ENCODE measurements at places on chromosomes 16 and 17. TPM values are rescaled to one million over a fixed set of nuclear protein-coding genes. Genes with fewer than 3 reads are reported as not detected.

Gene SSTR5
- not detected for total RNA-seq

DNA sequence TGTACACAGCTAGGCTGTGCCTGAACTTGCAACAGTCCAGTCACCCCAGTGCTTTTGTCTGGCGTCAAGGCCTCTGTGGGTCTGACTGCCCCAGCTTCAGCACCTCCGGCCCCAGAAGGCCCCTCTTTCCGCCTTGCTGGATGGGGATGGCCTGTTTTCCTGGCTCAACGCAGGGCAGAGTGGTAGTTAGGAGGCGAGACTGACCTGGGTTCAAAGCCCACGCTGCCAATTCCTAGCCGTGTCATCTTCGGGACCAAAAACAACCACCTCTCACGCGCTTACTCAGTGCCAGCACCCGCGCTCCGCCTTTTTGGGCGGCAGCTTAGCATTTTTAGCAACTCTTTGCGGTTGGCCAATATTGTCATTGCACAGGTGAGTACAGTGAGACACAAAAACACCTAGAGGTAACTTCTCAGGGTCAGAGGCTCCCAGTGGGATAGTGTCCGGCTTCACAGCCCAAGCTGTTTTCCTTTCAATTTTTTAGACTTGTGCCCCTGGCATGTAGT is 4.6 kb downstream of the MYBBP1A start:
- DNase-seq, result no peak

Gene TSC2
- total RNA-seq, result 140 TPM

DNA sequence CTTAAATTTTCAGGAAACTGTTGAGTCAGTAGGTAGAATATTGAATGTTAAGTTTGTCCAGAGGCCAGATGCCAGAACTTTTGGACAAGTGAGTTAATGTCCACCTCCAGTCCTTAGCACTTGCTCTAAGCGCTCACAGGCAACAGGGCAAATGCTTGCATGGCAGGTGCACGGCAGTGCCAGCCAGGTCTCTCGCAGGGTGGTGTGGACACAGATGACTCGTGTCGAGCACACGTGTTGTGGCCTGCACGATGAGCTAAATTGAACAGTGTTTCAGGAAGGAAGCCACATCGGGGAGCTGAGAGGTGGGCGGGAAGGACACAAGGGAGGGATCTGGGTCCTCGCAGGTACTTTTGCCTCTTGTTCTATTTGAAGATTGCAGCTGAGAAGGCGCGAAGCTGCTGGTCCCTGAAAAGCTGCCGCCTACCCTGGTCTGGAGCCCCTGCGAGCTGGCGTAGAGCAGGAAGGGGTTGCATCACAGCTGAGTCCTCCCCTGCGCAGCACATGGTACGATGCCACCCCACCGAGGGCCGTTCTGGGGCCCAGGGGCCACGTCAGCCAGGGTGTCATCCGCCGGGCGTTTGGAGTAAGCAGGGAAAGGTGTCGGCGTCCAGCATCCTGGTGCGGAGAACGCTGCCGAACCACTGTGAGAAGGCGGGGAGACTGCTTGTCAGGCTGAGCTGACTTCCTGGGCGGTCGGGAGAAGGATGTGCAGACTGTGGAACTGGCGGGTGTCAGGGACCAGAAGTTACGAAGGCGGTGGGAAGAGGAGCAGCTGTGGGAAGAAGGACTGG is 6.3 kb downstream of the RAB40C start:
- DNase-seq, result no peak

Gene FOXF1
- 6.9 TPM for total RNA-seq

- peak; percentile 72 for DNase-seq
Observed at GRCh38 chr17:44220213-44221083, 973 bp upstream of the UBTF start.

DNA sequence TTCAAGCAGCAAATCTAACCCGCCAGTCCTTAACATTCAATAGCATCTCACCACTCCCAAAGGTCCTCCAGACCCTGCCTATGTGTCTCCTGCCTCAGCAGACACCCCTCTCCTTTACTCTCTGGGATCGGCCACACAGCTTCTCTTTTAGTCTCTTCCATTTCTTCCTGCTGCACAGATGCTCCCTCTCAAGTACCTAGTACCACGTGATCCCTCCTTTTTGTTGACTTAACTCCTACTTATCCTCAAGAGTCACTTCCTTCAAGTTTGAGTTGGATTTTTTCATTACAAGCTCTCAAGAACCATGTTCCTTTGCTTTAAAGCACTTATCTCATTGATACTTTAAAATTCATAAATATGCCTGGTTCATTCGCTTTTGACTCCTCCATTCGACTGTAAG is 24.9 kb downstream of the AMFR start:
- DNase-seq, result no peak

GRCh38 chr17:58412961-58413586 is 4.3 kb downstream of the RNF43 start:
- DNase-seq, result no peak

GRCh38 chr16:77881355-77882030 is 93.1 kb downstream of the VAT1L start:
- no peak for DNase-seq

DNA sequence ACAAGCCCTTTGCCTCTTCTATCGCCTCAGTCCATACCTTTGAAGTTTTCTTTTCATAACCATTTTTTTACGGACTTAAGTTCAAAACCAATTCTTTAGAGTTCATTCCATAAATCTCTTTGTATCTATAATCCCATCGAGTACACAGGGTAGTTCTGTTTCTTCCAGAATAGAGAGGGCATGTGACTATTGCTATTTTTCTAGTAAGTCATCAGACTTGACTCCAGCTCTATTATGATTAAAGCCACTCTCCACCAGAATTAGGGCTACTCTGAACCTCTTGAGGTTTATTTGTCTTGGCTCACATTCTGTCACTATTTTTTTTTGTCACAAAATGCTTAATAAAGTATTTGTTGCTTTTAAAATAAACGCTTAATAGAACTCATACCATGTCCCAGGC is 191.9 kb upstream of the AXIN2 start:
- no peak for DNase-seq

GRCh38 chr16:4775005-4775404 is 8.0 kb upstream of the ZNF500 start:
- DNase-seq, result no peak

DNA sequence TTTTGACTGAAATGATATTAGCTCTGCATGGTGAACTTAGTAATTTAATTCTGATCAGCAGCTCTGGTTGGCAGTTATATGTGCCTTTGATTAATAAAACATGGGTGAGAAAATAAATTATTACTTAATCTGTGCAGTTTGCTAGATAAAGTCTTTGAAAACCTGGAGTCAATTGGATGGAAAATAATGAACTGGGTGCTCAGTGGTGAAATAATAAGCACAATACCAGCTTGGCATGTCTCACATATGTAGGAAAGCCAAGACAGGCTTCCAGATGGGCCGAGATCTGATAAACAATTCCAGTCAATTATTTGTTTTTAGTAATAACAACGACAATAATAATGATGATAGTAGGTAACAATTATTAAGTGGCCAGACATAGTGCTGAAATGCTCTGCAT is 326.7 kb downstream of the CDH13 start:
- DNase-seq, result no peak

DNA sequence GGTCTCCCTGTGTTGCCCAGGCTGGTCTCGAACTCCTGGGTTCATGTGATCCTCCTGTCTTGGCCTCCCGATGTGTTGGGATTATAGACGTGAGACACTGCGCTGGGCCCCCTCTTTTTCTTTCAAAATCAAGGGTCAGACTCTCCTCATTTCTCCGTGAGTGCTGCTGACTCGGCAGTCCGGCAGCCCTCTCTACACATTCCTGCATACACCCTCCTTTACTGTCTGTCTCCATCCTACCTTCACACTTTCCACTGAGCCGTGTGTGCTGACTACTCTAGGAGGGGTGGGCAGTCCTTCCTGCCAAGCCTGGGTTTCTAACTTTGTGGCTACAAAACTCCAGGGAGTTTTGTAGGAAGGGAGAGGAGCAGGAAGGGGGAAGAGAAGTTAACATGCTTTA is 195.2 kb downstream of the PARN start:
- no peak for DNase-seq

DNA sequence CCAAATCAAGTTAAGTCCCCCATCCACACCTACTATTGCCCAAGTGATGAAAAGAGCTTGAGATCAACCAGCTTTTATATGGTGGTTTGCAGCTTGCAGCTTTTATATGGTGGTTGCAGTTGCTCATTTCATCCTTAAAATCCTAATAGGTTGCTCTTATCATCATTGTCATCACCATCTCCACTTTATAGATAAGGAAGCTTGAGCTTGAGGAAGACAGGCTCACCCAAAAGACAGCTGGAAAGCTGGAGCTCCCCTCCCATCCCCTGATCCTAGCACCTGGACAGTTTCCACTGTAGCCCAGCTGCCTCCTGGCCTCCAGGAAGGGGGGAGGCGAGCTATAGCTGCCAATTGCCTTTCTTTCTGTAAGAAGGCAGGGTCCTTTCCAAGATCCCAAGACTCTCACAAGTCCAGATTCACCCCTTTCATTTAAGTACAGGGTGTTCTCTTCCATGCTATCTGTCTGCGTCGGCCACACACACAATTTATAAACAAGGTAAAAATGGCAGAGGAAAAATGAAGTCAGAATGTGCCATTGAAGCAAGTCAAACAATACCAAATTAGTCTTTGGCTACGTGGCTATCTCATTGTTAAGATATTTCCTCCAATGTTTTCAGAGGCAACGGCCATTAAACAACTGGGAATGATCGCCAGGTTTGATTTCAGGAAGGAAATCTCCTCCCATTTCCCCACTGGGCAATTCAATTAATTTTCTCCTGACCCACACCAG is 63.3 kb downstream of the PECAM1 start:
- DNase-seq, result no peak

Gene PERCC1
- not detected for total RNA-seq

- DNase-seq, result no peak
Observed at GRCh38 chr17:8922451-8922850, 43.1 kb downstream of the PIK3R5 start.

Gene GUCY2D
- total RNA-seq, result not detected

Gene PRSS27
- total RNA-seq, result 2.2 TPM

GRCh38 chr16:71855937-71856662 is 10.3 kb downstream of the ATXN1L start:
- DNase-seq, result no peak

- DNase-seq, result no peak
Observed at GRCh38 chr17:78005452-78006171, 47.1 kb downstream of the TNRC6C start.

- no peak for DNase-seq
Observed at GRCh38 chr17:9668517-9668916, 23.2 kb downstream of the USP43 start.

DNA sequence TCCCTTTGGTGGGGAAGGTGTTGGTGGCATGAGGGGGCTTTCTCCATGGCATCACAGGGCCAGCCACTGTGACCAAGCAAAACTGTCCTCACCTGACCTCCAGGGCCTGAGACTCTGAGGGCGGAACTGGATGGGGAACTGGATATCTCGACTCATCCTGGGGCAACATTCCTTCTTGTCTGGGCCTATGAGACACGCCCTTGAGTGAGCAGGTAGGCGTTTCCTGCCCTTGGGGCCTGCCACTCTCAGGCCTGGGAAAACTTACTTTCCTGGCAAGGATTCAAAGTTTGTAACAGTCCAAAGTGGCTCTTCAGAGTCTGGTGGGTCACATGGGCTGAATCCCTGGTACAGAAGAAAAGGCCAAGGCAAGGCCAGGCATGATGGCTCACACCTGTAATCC is 9.6 kb downstream of the MT1X start:
- DNase-seq, result no peak

- peak; percentile 46 for DNase-seq
Observed at GRCh38 chr17:7497228-7497627, 13.1 kb downstream of the POLR2A start.

GRCh38 chr16:88744577-88745521 is 38.5 kb downstream of the CTU2 start:
- no peak for DNase-seq

Gene SCRN2
- 45.1 TPM for total RNA-seq

- no peak for DNase-seq
Observed at GRCh38 chr17:2613089-2613808, 19.8 kb downstream of the PAFAH1B1 start.

DNA sequence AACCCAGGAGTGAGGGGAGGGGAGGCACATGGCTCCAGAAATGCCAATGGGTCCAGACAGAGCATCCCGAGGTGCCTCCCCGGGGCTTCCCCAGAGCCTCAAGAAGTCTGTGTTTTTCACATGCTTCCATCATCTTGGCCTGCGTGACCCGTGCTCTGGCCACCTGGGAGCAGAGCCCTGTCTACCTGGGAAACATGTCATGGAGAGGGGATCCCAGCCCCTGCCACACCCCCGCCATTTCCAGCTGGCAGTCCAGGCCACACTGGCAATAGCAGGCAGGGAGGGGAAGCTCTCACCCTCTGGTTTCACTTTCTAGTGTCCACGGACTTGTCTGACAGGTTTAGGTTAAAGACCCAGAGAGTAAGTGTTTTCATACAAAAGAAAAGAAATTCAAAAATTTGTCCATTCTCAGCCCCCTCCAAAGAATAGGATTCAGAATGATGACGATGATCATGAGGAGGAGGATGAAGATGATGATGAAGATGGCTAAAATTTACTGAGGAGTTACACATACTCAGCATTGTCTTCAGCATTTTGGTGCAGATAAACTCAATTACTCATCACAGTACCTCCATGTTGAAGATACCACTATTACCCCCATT is 9.0 kb downstream of the SMIM5 start:
- DNase-seq, result peak; percentile 71

- DNase-seq, result peak; percentile 67
Observed at GRCh38 chr16:2155977-2156848, 631 bp downstream of the TRAF7 start.

Gene KCNH4
- 0.06 TPM for total RNA-seq

DNA sequence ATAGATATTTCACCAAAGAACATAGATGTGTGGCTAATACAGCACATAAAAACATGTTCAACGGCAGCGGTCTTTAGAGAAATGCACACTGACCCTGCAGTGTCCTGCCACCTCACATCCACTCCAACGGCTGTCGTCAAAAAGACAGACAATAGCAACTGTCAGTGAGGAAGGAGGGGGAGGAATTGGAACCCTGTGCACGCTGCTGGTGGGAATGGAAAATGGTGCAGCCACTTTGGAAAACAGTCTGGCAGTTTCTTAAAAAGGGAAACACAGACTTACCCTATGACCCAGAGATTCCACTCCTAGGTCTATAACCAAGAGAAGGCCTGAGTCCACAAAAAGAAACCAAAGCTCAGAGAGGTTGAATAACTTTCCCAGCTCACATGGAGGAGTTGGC is 7.7 kb downstream of the CEP295NL start:
- no peak for DNase-seq

DNA sequence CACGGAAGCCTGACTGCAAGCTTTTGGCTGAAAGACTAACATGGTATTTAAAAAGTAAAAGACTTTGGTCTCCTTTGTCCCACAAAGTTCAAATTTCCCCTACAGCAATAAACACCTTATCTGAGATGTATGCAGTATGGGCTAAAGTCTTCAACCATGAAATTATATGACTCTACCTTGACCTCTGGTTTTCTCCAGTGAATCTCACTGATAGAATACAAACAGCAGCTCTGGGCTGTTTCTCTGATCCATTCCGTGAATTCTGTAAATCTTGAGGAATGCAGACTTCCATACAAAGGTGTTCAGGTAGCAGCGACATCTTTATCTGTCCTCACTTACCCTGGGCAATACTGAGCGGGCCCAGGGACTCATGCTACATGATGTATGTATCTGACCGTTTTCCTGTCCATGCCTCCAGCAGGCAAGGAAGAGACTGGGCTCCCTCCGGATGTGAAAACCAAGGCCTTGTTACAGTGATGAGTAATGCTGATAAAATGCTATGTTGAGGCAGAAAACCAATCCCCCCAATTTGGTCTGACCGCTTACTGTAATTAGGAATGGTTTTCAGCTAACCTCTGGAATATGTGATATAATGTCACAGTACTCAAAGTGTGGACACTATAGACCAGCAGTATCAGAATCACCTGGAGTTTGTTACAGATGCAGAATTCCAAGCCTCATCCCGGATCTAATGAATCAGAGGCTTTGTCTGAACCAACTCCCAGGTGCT is 589.8 kb downstream of the HS3ST4 start:
- DNase-seq, result no peak

Gene KRT13
- not detected for total RNA-seq
